Fibroblast of skin of left biceps (primary cell): ENCODE measurements at places on chromosomes 6 and 20.
A peak's percentile ranks its signal among the peaks of the same experiment; 100 is the strongest.

GRCh38 chr20:53428996-53429395, 164.6 kb downstream of the ZNF217 start:
- DNase-seq: no peak

DNA sequence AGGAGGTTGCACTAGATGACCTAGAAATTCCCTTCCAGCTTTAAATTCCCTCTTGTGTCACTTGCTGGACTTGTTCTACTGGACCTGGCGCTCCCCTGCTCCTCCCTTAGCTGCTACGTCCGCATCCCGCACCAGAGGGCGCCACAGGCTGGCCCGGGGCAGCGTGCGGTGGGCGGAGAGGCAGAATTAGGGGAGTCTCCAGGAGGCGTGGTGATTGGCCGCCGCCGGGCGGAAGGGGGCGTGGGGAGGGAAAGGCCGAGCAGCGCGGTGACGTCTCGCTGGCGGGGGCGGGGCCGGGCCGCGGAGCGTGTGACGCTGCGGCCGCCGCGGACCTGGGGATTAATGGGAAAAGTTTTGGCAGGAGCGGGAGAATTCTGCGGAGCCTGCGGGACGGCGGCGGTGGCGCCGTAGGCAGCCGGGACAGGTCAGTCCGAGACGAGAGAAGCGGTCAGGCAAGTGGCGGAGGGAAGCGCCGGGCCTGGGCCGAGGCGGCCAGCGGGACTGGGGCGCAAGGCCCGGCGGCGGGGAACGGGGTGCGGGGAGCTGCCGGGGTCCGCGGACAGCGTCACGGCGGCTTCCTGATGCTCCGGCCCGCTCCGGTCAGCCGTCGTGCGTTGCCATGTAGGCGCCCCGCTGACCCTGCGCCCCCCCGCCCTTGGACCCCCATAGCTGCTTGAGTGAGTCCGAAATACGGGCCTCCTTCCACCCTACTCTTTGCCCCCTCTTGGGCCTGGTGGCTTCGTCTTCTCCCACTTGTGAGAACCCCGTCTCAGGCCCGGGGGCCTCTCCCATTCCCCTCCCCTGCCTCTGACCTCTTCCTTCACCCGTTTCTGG, at the start of gene PPARD:
TSS of gene PPARD (plus strand) at position 301 of the 834 bp plus-strand sequence. CDS start 68,530 bp downstream, outside the sequence.
- peak; percentile 86 for DNase-seq

DNA sequence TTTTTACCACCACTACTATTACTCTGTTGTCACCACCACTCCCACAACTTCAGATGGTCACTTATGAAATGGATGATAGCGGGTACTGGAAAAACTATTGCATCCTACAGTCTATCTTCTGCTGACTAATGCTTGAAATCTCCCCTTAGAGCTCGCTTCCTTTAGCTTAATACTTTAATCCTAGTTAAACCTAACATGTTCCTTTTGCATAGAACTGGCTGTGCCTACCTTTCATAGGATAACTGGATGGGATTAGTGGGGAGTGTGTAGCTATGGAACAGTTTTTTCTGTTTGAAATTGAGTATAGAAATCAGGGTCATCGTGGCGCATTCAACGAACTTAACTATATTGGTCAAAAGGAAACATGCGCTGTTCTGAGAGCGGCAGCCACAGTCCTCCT, 294.7 kb downstream of the FARS2 start:
- no peak for DNase-seq

DNA sequence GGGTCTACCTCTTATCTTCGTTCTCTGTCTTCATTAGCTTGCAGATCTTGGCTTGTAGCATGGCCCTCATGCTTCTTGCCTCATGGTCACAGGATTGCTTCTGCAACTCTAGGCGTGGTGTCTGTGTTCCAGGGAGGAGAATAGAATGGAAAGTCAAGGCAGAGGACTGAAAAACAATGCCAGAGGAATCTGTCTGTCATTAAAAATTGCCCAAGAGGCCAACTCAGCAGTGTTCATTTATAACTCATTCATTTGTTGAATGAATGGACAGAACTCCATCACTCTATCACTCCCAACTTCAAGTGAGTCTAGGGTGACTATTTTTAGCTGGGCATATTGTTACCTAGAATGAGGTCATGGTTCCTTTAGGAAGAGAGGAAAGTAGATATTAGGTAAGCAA, 179.6 kb downstream of the UST start:
- DNase-seq: no peak

GRCh38 chr6:52594221-52594620, 17.4 kb upstream of the TRAM2 start:
- no peak for DNase-seq

- DNase-seq: no peak
Observed at GRCh38 chr6:144469144-144469575, 184.0 kb downstream of the UTRN start.

GRCh38 chr20:64226686-64227580, 28.6 kb upstream of the PCMTD2 start:
- no peak for DNase-seq
